T-helper 17 cell (primary cell): ENCODE measurements at places on chromosomes 2 and 18. TPM values are rescaled to one million over a fixed set of nuclear protein-coding genes. Genes with fewer than 3 reads are reported as not detected.

GRCh38 chr2:165631089-165631488 is 161.6 kb downstream of the CSRNP3 start:
- no peak for DNase-seq

GRCh38 chr2:168178520-168179324 is 68.7 kb downstream of the STK39 start:
- DNase-seq: no peak

- DNase-seq: no peak
These were observed 9.5 kb upstream of the SMAD4 start for GRCh38 chr18:51020536-51020935.

- no peak for DNase-seq
These were observed 36.1 kb downstream of the NHEJ1 start for GRCh38 chr2:219124381-219125110.

GRCh38 chr2:37471994-37472393 is 127.6 kb downstream of the QPCT start:
- DNase-seq: no peak

- DNase-seq: no peak
These were observed 683.5 kb downstream of the TMEM182 start for GRCh38 chr2:103445347-103445746.

DNA sequence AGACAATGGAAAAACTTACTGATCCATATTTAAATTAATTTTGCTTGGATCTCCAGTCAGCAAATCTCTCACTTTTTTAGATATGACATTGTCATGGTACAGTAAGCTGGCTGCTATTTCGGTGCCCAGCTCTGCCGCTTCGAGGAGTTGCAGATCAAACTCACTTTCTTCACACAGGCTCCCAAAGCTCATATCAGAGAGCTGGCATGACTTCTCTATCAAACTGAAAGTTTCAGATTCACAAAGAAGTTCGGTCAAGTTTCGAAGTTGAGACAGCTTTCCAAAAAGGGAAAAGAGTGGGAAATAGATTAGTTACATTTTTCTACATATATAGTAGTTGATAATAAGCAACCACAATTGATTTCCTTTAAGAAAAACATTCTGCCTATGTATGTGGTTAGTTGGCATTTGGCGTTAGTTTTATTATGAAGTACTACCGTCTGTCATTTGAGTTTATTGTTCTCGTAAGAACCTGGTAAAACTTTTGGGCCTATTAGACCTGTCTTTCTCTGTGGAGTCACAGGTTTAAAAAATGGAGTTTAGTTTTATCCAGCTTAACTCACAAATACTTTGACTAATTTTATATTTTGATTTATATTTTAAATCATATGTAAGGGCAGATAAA is 118.8 kb downstream of the ABCA12 start:
- DNase-seq: no peak

DNA sequence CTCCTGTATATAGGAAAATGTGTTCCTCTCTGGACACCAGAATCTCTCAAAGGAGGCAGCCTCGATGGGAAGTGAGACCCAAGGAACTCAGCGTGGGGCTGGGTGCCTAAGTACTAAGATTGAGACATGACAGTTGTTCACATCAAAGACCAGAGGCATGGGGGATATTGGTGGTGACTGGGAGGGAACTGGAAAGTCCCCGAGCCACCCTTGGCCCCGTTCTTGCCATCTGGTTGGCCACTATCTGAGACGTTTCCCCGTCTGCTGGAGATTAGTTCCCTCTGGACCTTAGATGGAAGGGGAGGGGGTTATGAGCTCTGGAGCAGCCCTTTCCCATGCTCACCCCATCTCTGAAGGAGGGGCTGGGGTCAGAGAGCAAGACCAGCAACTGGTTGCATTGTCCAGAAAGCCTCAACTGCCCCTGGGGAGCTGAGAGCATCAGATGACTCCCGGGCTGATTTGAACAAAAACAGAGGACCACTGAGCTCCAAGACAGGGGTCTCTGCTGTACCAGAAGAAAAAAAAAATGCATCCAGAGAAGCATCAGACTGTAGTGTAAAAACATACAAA is 11.8 kb downstream of the FBLN7 start:
- no peak for DNase-seq

DNA sequence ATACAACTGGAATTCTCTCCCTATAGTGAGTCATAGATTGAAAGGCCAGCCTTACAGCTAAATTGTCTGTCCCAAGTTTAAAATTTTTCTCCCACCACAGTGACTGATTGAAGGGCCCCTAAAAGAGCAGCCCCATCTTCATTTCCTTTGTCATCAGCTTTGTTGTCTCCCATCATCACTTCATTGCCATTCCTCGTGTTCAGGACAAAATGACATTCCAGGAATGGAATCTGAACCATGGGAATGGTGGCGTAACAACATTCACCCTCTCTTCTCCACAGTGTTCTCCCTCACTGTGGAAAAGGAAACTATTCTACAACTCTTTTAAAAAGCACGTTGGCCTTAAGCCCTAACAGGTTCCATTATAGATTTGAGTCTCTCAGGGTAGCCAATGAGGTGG is 52.1 kb downstream of the PSTPIP2 start:
- DNase-seq: no peak

DNA sequence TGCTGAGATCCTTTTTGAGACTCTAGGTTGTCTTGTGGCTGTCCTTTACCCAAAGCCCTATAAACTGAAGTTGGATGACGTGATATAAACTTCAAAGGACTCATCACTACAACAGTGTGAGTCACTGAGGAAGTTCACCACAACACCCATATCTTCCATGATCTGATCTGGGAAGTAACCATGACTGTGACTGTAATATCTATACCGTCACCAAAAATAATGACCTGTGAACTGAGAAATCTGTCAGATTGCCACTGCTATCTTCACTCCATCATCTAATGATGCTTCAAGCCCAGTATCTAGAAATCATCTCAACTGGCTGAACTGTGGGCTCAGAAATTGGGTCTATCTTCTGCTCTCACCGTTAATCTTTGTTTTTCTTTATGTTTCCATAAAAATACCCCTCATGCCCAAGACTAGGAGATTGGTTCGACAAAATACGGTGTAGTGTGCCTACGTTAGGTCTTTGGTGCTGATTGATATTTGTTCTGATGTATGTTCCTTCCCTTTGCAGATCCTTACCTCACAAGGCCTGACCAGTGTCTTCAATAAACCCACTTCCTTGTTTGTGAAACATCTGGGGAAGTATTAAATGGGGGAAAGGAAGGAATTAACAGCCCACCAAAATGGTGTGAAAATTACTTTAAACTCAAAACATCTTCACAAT is 78.2 kb downstream of the MYL12B start:
- DNase-seq: no peak

SERPINB4 gene
- total RNA-seq: not detected

HMSD gene
- total RNA-seq: not detected

ALLC gene
- total RNA-seq: not detected

OR6B2 gene
- not detected for total RNA-seq

GDF7 gene
- total RNA-seq: 0.16 TPM

NPHP1 gene
- total RNA-seq: 1.4 TPM
